ENCODE measurements at places on chromosomes 5 and 9. TPM values are rescaled to one million over a fixed set of nuclear protein-coding genes. Genes with fewer than 3 reads are reported as not detected.

SVEP1 gene
- total RNA-seq = not detected

CNTNAP3B gene
- 0.64 TPM for total RNA-seq

NCBP1 gene
- total RNA-seq = 36.3 TPM

MARCHF11 gene
- not detected for total RNA-seq

PTGR1 gene
- total RNA-seq = 0.35 TPM

BTNL3 gene
- not detected for total RNA-seq

IL9 gene
- total RNA-seq = not detected

ORM2 gene
- not detected for total RNA-seq

SEMA4D gene
- total RNA-seq = 68.0 TPM

DNA sequence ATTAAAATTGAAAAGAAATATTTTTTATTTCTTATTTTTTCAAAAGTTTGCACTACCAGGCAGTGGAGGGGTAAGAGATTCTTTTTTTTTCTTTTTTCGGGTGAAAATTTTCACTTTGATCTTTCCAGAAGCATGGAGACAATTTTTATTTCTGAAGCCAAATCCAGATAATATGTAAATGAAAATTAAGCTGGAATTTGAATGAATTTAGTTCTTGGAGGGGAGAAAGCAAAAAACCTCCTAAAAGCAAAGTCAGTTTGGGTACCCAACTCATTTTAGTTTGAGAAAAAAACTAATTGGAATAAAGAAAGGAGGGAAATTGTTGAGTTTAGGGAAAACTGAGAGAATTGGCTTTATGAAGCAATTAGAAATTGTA, 872 bp downstream of the ZNF618 start:
- no peak for DNase-seq

- no peak for DNase-seq
Measured at GRCh38 chr5:157835041-157835440, 23.9 kb downstream of the CLINT1 start.

DNA sequence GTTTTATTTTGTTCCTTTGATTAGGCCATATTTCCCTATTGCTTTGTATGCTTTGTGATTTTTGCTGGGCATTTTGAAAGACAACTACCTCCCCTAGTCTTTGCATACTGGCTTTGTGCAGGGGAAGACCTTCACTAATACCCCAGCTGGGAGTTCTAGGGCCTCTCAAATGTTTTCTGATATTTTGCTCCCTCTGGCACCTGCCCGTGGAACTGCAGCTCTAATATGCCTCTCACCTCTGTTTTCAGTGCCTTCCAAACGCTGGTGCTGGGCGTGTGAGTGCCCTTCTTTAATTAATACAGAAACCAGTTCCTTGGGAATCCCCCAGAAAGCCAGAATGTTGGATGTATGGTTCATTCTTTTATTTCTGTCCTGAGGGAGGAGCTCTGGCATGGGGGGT, 204.5 kb downstream of the COMMD10 start:
- DNase-seq = no peak

DNA sequence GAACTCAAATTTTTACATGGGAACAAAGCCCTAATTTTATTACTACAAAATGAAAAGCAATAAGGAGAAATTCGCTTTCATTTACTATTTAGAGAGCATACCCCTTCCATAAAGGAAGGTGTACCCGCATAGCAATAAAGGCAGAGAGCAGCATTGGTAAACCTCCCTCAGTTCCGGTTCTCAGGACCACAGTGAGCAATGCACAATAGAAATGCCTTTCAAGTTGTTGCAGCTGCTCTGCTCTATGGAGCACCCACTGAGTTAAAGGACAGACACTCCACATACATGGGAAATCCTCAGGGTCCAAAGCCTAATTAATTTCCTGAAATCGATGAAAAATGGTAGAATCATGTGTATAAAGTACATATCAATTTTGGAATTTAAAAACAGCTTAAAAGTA, 89.9 kb upstream of the MPDZ start:
- DNase-seq = no peak

DNA sequence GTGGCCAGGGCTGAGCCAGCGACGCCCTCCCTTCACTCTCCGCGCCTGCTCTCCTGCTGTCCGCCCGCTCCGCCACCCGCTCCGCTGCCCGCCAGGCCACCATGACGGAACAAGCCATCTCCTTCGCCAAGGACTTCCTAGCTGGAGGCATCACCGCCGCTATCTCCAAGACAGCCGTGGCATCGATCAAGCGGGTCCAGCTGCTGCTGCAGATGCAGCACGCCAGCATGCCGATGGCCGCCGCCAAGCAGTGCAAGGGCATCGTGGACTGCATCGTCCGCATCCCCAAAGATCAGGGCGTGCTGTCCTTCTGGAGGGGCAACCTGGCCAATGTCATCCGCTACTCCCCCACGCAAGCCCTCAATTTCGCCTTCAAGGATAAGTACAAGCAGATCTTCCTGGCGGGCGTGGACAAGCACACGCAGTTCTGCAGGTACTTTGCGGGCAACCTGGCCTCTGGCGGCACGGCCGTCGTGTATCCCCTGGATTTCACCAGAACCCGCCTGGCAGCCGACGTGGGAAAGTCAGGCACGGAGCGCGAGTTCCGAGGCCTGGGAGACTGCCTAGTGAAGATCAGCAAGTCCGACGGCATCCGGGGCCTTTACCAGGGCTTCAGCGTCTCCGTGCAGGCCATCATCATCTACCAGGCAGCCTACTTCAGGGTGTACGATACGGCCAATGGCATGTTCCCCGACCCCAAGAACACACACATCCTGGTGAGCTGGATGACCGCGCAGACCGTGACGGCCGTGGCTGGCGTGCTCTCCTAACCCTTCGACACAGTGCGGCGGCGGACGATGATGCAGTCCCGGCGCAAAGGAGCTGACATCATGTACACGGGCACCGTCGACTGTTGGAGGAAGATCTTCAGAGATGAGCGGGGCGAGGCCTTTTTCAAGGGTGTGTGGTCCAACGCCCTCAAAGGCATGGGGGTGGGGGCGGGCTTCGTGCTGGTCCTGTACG, 1130.4 kb upstream of the ACO1 start:
- DNase-seq = no peak

DNA sequence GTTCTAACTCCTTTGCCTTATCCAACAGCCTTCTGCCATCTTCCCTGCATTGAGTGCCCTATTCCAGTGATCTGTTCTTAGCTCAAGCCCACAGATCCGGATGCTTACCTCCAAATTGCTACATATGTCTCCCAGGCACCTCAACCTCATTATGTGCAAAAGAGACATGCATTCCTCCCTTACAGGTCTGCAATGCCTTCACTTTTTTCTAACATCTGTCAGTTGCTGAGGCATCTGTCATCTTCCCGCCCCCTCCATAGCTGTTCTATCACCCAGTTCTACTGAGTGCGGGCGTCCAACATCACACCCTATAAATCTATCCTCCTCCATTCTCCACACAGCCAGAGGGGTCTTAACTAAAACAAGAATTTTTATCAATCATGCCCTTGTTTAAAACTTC, 20.1 kb downstream of the NMRK1 start:
- no peak for DNase-seq

DNA sequence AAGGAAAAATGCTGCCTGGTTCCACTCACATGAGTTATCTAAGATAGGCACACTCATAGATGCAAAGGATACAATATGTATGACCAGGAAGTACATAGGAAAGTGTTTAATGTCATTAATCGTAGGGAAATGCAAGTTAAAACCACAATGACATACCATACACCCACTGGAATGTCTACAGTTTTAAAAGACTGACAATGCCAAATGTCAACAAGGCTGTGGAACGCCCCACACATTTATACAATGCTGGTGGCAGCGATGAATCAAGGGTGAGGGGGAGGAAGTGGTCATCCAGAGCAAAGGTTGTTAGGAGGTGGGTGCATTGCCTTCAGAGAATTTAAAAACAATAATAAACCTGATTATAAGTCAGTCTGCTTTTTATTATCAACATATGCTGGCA, 437.8 kb downstream of the ARHGEF28 start:
- no peak for DNase-seq

- no peak for DNase-seq
Measured at GRCh38 chr5:116695681-116696080, 121.1 kb upstream of the SEMA6A start.

DNA sequence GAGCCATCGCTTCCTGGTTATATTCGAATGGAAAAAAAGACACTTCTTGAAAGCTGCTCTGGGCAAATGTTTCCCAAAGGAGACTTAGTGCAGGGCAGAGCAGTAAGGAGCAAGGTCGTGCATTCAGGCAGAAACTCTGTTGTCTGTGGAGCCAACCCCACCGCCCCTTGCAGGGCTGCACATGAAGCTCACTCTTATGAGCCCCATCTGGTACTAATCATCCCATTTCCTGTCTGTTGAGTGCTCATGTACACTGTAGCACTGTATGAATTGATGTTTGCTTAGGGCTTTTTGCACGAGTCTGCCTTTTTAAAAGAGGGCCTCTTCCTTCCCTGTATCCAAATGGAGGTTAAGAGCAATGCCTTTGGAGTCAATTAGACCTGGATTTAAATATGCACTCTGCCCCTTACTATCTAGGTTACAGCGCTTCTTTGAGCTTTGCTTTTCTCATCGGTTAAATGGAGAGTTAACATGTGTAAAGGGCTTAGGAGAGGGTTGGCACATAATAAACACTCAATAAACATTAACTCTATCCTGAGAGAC, 25.4 kb downstream of the HMHB1 start:
- no peak for DNase-seq

- no peak for DNase-seq
Measured at GRCh38 chr9:111914749-111915424, 18.3 kb downstream of the UGCG start.

DNA sequence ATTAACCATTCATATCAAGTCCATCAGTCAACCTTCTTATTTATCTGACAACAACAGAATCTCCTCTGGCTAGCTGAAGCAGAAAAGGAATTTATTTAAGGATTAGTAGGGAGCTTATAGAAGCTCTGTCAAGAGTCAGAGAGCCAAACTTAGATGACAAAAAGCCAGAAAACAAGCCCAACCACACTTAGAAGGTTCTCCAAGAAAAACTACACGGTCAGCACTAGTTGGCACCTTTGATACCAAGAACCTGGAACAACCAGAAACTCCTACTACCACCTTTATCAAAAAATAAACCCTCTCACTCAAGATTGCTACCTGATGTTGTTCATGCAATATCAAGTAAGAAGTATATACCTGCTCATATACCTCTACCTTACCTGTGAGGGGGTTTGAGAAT, 36.9 kb downstream of the RANBP6 start:
- no peak for DNase-seq

DNA sequence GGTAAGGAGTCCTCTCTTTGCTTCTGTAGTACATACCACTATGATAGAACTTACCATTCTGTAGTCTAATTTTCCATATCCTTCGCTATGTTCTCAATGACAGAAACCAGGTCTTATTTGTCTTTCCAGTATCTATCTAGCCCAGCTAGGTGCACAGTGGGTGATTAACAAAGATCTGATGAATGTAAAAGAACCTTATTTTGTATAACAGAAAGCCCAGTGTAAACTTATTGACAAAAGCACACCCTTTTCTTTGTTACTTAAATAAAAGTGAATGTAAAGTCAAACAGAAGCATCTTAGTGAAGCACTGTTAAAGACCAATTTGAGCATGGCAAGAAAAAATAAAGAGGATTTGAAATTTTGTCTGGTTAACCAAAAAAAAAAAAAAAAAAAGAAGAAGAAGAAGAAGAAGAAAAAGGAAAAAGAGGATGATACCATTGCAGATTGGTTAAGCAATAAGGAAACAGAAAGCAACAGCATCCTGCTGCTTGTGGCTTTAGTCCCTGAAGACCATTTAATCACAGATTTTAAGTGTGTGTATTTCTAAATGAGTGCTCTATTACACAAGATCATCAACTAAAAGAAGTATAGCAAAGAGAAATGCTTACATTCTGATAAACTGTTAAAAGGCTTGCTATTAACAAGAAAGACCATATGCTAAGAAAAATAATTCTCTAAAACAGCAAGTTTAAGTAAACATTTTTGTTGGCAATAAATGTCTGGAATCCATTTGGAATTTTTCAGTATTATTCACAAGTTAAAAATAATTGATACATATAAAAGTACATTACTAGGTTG, 21.2 kb downstream of the MEGF9 start:
- DNase-seq = no peak

- no peak for DNase-seq
Measured at GRCh38 chr9:90259311-90260246, 383.0 kb downstream of the DIRAS2 start.

- DNase-seq = no peak
Measured at GRCh38 chr5:32805971-32806638, 95.0 kb downstream of the NPR3 start.

- no peak for DNase-seq
Measured at GRCh38 chr9:11537566-11537965, 924.8 kb upstream of the PTPRD start.

- DNase-seq = no peak
Measured at GRCh38 chr9:115002371-115003120, 72.2 kb upstream of the TNFSF8 start.

- DNase-seq = no peak
Measured at GRCh38 chr9:87874304-87874623, 8.4 kb upstream of the SPATA31E1 start.

DNA sequence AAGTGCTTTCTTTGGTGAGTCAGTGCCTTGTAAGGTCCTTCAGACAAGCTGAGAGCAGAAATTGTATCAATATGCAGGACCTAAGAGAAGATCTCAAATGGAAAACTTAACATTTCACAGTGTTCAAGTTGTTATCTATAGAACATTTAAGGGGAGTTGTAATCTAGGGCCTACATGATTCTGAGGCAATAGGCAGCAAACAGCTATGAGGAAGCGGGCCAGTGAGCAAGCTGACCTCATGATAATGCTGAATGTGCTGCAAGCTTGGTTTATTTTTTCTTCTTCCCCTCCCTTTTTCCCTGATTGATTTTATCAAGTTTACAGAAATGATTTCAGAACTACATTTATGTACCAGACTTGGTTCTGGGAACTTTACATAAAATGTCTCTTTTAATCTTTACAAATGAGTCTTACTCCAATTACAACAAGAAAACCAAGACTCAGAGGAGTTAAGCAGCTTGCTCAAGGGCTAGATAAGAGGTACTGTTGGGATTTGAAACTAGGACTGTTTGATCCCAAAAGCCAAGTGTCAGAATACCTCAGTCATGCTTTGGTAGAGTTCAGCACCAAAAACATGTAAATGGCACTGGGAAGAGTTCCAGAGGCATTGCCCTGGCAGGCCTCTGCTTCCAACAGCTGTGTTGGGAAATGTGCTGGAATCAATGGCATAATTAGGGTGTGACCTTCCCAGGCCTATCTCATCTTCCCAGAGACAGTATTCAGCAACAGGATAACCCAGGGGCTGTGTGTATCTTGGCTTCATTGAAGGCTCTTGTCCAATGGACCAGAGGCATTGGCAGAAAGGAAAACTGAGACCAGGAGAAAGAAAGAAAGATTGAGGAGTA, 130.1 kb downstream of the LRRC70 start:
- no peak for DNase-seq

DNA sequence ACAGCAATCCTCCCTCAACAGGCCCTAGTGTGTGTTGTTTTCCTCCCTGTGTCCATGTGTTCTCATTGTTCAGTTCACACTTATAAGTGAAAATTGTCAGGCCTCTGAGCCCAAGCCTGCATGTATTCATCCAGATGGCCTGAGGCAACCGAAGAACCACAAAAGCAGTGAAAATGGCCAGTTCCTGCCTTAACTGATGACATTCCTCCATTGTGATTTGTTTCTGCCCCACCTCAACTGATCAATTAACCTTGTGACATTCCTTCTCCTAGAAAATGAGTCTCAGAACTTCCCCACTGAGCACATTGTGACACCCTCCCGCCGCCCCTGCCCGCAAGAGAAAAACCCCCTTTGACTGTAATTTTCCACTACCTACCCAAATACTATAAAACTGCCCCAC, 17.4 kb upstream of the TRPC7 start:
- DNase-seq = no peak

GRCh38 chr5:105907016-105907415, 1763.7 kb downstream of the EFNA5 start:
- no peak for DNase-seq
